Fibroblast of skin of abdomen (primary cell): ENCODE measurements at places on chromosomes 13 and 19.

GRCh38 chr13:81224209-81224833 lies 883.4 kb upstream of the SPRY2 start:
- DNase-seq = no peak

GRCh38 chr19:19602136-19602712 lies 16.3 kb downstream of the PBX4 start:
- no peak for DNase-seq

DNA sequence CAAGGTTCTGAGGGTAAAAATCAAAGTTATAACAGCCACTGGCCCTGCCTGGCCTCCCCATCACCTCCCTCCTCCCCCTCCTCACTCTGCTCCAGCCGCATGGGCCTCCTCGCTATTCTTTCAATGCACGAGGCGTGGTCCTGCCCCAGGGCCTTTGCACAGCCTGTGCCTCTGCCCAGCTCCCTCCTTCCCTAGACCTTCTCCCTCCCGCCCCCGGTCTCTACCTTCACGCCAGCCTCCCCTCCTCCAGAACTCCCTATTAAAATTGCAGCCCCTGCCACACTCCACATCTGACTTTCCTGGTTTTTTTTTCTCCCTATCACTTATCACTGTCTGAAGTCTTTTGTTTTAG lies 3.3 kb downstream of the RAX2 start:
- no peak for DNase-seq

DNA sequence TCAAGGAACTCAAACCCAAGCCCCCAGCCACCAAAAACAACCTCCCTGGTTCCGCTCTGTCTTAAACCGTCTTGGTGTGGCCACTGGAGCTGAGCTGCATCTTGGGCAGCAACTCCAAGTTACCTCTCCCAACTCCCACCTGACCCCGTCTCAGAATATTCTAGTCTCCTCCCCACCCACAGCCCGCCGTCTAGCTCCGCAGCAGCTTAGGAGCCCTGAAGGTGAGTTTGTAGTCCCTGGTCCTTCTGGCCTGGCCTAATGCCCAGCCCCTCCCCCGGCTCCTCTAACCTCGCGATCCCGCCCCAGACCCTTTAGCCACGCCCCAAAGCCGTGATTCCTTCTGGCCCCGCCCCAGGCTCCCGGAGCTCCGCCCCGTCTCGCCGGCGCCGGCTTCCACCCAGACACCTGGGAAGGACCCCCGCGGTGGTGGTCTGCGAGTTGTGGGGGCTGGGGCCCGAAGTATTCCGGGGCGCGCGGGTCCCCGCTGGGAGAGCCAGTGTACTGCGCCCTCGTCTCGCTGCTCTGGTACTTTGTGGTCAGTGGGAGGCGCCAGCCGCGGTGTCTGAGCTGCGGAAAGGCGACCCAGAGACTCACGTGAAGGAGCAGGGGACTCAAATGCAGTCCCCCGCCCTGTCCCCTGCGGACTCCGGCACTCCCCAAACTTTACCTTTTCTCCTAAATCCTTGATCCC lies 2.5 kb upstream of the LHB start:
- peak; percentile 36 for DNase-seq

DNA sequence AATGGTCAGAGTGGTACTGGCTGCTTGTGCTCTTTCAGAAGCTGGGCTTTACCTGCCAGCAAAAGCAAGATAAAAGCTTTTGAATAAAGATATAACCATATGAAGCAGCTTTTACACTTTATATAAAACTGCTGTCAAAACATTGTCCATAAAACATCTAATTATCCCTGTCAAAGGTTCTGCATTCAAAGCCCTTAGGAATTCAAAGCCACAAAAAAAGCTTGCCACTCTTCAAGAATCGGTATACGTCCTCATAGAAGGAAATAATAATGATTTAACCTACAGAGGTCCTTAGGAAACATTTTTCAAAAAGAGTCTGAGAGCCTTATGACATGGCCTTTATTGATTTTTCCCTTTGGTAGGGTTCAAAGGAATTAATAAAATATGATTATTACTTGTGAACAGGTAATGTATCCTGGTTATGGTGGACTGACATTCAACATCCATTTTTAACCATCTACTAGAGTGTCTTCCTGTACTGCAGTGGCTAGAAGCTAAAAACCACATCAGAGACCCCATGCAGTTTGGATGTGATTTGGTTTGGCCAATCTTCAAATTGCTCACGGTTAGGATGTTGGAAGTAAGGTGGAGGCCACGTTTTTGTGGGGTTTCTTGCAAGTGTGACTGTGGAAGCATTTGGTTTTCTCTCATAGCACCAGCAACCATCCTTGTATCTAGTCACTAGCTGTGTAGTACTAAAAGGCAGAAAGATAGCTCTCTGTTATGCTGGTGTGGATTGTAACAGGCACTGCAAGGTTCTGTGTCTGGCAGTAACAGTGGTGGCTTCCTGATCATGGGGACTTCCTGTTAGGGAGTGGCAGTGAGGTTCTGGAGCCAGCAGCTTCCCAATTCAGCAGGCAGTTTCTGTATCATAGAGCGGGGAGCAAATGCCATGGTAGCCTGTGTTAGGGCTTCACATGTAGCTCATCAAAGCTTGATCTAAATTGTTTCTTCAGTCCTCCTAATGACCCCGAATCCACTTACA lies 441.5 kb downstream of the DIAPH3 start:
- DNase-seq = no peak

- no peak for DNase-seq
These were observed 1531.4 kb upstream of the SLC10A2 start for GRCh38 chr13:104597546-104598180.
